ENCODE measurements at places on chromosomes 12 and 14.

GRCh38 chr14:60775296-60775695, 40.7 kb downstream of the MNAT1 start:
- DNase-seq, result no peak

- no peak for DNase-seq
Measured at GRCh38 chr12:129394177-129394825, 509.5 kb downstream of the TMEM132D start.

GRCh38 chr12:54172168-54172567, 16.6 kb downstream of the SMUG1 start:
- DNase-seq, result no peak

- DNase-seq, result peak; percentile 33
Measured at GRCh38 chr12:109910969-109911348, 10.9 kb downstream of the TCHP start.

- no peak for DNase-seq
Measured at GRCh38 chr12:116881325-116881876, at the start of gene HRK. Gene HRK, minus strand, starts transcription at chr12:116881441. Its CDS starts 134 bp downstream, at chr12:116881307.

- DNase-seq, result no peak
Measured at GRCh38 chr14:52086711-52087110, 17.9 kb upstream of the NID2 start.

- DNase-seq, result no peak
Measured at GRCh38 chr14:79475887-79476532, 735.3 kb downstream of the DIO2 start.

DNA sequence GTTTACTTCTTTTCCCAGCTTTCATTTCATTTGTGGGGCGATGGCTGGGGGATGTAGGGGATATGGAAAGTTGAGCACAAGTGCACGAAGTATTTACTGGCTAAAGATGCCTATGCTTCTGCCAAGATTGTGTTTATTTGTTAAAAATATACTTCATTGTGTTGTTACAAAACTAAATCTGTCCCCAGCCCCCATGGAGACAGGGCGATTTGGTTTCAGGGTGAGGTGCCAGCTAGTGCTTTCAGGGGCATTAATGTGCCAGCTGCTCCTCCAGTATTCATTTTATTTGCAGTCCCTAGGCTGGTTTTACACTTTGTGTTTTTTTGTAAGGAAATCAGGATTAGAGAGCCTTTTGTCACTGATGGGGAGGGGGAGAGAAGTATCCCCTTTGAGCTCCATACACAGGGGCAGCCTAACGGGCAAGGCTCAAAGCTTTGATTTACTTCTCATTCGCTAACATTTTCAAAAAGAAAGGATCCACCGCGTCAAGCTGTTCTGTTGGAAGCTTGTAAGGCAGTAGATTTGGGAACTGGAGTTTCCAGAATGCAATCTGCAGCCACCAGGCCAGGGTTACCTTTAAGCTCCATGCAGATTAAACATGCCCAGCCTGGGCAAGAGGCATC, 198.7 kb upstream of the PLEKHG7 start:
- no peak for DNase-seq

- DNase-seq, result no peak
Measured at GRCh38 chr12:11793921-11794710, 144.6 kb downstream of the ETV6 start.

- DNase-seq, result no peak
Measured at GRCh38 chr12:82223426-82223825, 134.8 kb downstream of the CCDC59 start.

GRCh38 chr12:4015225-4016091, 142.3 kb upstream of the PARP11 start:
- DNase-seq, result no peak

DNA sequence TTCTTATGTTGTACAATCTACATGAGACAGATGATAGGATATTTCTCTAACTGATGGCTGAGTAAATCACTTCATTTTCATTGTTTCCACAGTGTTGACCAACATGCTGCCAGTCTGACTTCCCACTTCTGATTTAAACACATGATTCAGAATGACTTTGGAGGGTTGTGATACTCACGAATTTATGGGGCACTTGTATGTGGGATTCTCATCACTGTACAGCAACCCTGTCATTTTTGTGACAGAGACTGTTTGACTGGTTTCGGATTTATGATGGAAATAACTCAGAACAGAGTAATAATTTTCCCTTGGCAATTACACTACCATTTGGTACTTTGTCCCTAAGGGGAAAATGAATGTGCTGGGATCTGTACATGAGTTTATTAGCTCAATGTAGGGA, 333.8 kb downstream of the TRHDE start:
- no peak for DNase-seq

DNA sequence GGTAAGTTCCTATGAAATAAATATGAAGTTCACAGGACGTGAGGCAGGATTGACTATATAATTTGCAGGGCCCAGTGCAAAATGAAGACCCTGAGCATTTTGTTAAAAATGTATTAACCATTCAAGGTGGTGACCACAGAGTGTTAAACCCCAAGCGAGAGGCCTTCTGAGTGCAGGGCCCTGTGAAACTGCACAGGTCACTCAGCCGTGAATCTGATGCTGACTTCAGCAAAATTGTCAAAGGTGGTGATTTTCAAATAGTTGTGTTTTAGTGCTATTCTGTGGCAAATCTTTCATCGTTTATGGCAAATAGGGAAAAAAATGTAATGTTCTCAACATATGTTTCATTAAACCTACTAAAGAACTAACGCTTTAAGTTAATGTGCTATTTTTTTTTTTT, 334.0 kb upstream of the NAV3 start:
- no peak for DNase-seq

DNA sequence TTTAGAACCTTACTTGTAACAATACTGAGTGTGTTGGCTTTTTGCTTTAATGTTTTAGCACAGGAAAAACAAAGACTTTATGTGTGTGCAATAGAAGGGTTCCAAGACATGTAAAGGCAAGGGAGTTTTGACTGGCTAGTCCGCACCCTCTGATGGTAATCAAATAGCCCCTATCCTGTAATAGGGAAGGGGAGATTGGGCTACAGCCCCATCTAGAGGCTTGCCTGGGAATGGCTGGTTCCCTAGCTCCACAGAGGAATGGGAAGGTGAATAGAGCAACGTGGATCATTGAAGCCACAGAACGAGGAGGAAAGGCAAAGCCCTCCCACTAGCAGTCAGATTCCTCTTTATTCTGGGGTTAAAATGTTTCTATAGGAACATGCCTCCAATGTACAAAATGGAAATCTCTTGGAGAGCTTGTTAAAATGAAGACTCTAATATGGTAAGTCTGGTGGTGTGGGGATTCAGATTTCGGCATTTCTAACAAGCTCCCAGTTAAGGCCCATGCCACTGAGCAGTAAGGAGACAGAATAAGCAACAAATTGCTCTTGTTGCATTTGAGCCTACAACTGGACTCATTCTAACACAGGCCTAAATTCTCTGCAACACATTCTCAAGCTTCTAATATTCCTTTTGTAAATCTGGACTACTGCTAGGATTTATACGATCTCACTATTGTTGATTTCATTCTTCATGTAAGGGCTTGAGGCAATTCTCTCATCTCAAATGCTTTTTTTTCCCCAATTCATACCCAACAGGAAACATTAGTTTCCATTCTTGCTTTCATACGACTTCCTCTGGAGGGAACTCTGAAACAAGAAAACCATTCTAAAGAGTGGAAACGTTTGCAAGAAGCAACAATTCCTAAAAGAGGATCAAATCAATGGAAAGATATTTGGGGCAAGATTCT, 57.1 kb downstream of the NIN start:
- DNase-seq, result no peak

- DNase-seq, result no peak
Measured at GRCh38 chr12:131990980-131991305, 41.2 kb downstream of the EP400 start.

DNA sequence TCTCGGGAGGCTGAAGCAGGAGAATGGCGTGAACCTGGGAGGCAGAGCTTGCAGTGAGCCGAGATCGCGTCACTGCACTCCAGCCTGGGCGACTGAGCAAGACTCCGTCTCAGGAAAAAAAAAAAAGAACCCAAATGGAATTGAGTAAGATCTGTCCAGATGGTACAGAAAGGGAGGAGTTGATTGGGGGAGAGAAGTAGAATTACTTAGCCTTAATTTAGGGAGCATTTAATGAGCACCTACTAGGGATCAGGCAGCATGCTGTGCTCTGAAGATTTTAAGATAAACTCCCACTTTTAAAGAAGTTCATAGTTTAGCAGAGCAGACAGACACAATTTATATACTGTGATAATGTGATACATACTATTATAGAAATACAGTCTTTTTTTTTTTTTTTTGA, 4.5 kb downstream of the RAB5B start:
- no peak for DNase-seq

- DNase-seq, result no peak
Measured at GRCh38 chr12:59494617-59495016, 101.2 kb upstream of the SLC16A7 start.

DNA sequence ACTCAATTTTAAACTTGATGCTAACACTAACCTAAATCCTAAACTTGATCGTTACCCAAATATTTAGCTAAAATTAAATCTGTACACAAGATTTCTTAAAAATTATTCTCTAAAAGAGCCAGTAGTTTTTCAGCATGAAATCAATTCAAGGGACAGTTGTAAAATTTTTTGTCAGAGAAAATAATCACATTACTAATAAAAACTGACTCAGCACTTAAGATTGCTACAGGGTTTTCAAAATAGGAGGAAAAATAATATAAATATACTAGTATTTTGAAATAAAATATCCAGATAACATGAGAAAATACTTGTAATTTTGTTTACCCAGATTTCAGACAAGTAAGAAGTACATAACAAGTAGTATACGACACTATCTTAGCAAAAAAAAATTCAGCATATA, 1268.1 kb upstream of the USP15 start:
- DNase-seq, result no peak
